CD4-positive, alpha-beta memory T cell (primary cell): ENCODE measurements at places on chromosomes 3 and 15. TPM values are rescaled to one million over a fixed set of nuclear protein-coding genes. Genes with fewer than 3 reads are reported as not detected.

Gene FGF7
- 0.11 TPM for total RNA-seq

DNA sequence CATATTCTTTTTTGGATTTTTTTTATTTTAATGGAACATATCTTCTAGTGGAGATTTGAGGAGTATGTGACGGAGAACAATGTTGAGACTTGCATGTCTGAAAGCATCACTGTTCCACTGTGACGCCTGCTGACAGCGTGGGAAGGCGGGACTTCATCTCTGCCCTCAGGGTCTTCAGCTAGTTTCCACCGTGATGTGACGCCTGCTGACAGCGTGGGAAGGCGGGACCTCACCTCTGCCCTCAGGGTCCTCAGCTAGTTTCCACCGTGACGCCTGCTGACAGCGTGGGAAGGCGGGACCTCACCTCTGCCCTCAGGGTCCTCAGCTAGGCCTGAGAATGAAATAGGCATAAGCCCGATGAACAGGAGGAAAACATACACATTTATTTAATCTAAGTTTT is 70.7 kb downstream of the LMLN start:
- no peaks in the 10 kb centered on the region for H3K4me1 ChIP-seq
- DNase-seq, result no peak
- H3K27ac ChIP-seq, result no peak overlapping the region

Gene TM4SF1
- not detected for total RNA-seq

GRCh38 chr3:189659571-189659970 is 28.4 kb downstream of the TP63 start:
- no peak for DNase-seq
- H3K4me3 ChIP-seq, result no peak overlapping the region
- H3K36me3 ChIP-seq, result no peaks in the 10 kb centered on the region

DNA sequence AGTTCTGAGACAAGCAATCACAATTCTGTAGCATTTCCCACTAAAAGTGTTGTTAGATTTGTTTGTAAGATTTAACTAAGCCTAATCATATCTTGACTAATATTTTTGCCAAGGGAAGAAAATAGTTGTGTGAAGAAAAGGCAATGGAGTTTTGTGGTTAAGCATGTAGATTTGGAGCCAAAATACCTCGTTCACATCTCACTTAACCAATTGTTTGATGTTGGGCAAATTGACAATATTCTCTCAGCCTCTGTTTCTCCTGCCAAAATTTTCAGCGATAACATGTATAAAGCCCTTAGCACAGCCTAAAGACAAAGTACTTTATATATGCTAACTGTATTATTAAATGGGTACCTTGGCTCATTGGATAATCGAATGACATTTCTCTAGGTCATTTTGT is 20.5 kb upstream of the CDIN1 start:
- H3K4me1 ChIP-seq, result no peaks in the 10 kb centered on the region
- no peak overlapping the region for H3K4me3 ChIP-seq
- H3K36me3 ChIP-seq, result no peaks in the 10 kb centered on the region
- H3K27me3 ChIP-seq, result no peaks in the 10 kb centered on the region
- no peak overlapping the region for H3K27ac ChIP-seq
- DNase-seq, result no peak

GRCh38 chr3:125043599-125044151 is 12.1 kb downstream of the HEG1 start:
- H3K27me3 ChIP-seq, result no peaks in the 10 kb centered on the region
- DNase-seq, result no peak
- H3K4me3 ChIP-seq, result no peak overlapping the region
- no peak overlapping the region for H3K27ac ChIP-seq
- H3K36me3 ChIP-seq, result no peaks in the 10 kb centered on the region

DNA sequence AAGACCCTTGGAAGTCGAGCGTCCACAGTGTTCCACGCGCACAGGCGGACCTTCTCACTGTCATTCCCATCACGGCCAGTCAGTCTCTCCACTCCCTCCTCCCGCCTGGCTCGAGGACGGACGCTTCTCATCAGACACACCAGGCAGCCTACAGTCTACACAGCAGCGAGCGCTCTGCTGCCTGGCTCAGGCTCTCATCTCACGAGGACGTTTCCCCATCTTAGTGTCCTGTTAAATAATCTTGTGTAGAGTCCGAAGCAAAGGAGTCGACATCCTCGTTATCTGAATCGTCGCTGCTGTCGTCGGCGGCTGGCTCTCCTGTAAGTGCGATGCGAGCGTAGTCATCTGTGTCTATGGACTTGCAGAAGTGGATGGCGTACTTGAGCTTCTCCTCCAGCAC is 12.4 kb upstream of the OCA2 start:
- no peak for DNase-seq
- H3K27ac ChIP-seq, result no peak overlapping the region
- H3K36me3 ChIP-seq, result peaks cover 23% of the 10 kb centered on the region
- no peak overlapping the region for H3K4me3 ChIP-seq
- no peaks in the 10 kb centered on the region for H3K27me3 ChIP-seq

DNA sequence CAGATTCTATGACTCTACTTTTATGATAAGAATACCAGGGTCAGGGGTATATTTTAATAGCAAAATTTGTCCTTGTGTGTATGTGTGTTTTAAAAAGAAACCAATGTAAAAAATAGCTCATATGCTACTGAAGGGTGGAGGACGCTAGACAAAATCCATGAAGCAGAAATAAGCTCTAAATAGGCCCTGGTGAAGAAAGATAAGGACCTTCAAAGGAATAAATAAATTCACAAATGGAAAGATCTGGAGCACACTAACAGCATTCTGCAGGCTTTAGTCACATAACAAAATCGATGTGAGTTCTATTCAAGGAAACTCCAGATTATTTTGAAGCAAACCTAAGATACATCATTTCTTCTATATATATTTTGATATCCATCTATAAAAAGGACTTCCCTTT is 27.2 kb upstream of the ATP11B start:
- no peak overlapping the region for H3K27ac ChIP-seq
- no peaks in the 10 kb centered on the region for H3K4me1 ChIP-seq
- H3K36me3 ChIP-seq, result no peaks in the 10 kb centered on the region
- H3K4me3 ChIP-seq, result no peak overlapping the region
- H3K27me3 ChIP-seq, result no peaks in the 10 kb centered on the region

DNA sequence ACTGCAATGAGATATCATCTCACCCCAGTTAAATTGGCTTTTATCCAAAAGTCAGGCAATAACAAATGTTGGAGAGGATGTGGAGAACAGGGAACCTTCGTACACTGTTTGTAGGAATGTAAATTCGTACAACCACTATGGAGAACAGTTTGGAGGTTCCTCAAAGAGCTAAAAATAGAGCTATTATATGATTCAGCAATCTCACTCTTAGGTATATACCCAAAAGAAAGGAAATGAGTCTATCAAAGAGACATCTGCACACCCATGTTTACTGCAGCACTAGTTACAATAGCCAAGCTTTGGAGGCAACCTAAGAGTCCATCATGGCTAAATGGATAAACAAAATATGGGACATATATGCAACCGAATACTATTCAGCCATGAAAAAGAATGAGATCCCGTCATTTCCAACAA is 68.0 kb upstream of the HES1 start:
- H3K4me3 ChIP-seq, result no peak overlapping the region
- no peaks in the 10 kb centered on the region for H3K27me3 ChIP-seq
- no peak for DNase-seq
- peaks cover 5% of the 10 kb centered on the region for H3K4me1 ChIP-seq
- no peak overlapping the region for H3K27ac ChIP-seq

DNA sequence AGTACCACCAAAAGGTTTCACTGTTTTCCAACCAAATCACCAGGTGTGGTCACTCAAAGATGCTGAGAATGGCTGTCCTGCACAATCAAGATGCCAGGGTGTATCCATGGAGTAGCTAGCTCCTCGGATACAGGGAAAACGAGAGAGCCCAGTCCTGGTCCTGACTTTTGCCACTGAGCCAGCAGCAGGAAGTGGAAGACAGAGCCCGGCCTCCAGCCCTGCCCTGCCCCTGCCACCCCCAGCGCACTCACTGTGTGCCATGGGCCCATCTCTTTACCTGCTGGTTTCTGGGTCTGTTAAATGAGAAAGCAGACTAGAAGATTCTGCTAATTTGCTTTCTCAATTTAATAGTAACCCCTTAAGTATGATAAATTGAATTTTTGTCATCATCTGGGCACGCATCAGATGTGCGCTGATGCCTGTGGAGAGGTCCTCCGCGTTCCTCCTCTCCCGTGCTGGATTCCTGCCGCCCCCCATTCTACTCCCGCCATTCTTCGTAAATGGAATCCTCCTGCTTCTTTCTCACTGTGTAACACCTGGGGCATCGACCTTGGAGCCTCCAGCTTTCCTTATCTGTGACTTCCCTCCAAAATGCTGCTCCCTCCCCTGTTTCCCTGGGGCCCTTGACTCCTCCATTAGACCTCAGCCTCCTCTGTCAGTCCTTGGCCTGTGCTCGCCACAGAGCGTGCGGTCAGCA is 18.0 kb downstream of the TNFAIP8L3 start:
- H3K4me3 ChIP-seq, result no peak overlapping the region
- H3K27ac ChIP-seq, result no peak overlapping the region
- H3K4me1 ChIP-seq, result peaks cover 5% of the 10 kb centered on the region
- no peaks in the 10 kb centered on the region for H3K27me3 ChIP-seq

- no peak overlapping the region for H3K27ac ChIP-seq
- no peaks in the 10 kb centered on the region for H3K4me1 ChIP-seq
- DNase-seq, result no peak
- H3K27me3 ChIP-seq, result no peaks in the 10 kb centered on the region
- H3K4me3 ChIP-seq, result no peak overlapping the region
These were observed 19.0 kb downstream of the RPL39L start for GRCh38 chr3:187120326-187120725.

DNA sequence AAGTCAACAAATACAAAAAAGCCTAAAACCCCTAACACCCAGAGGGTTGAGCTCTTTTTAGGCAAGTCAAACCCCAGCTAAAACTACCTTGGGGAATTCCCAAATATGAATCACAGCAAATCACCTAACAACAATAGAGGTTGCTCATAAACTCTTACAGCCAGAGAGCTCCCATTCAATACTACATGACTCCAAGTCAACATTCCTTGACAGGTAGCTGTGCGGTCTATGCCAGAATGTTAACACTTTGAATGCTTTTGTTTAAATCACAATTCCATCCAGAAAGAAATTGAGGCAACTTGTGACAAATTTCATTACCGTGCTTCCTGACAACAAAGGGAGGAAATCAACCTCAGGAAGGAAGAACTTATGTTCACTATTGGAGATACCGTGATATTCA is 7.5 kb upstream of the UACA start:
- H3K27ac ChIP-seq, result no peak overlapping the region
- DNase-seq, result no peak
- H3K27me3 ChIP-seq, result no peaks in the 10 kb centered on the region
- no peaks in the 10 kb centered on the region for H3K4me1 ChIP-seq
- no peak overlapping the region for H3K4me3 ChIP-seq

DNA sequence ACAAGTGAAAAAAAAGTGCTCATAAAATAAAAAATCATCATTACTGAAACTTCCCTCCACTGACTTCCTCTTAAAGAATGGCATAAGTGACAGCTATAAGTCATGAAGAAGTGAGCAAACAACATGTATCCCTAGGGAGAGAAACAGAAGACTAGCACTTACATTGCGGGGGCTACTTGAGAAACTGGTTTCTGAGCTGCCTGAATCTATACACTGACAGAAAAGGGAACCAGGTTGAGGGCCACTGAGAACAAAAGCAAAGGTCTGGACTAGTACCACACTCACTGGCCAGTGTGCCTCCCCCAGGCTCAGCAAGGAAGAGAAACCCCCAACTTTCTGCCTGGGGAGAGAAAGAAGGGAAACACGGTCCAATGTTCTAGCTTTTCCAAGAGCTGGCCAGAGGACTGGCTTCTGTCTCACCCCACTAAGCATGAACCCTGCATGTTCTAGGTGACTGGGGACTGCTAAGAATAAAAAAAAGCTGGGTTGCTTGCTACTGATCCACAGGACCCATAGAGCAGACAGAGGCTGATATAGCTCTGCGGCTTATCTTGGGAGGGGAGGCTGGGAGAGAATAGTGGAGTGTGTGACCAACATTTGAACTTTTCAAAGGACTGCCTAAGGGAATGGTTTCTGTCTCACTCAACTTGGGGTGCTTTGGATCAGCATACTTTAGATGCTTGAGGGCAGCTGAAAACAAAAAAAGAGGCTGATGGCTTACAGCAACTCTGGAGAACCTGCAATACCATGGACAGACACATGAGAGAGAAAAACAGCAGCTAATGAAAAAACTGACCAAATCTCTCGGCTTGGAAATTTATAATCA is 8.1 kb downstream of the RAD18 start:
- DNase-seq, result no peak
- H3K4me1 ChIP-seq, result no peaks in the 10 kb centered on the region
- H3K4me3 ChIP-seq, result no peak overlapping the region
- H3K27me3 ChIP-seq, result no peaks in the 10 kb centered on the region
- H3K36me3 ChIP-seq, result no peaks in the 10 kb centered on the region
- no peak overlapping the region for H3K27ac ChIP-seq

Gene CISH
- total RNA-seq, result 15.2 TPM

- no peak overlapping the region for H3K4me3 ChIP-seq
- no peaks in the 10 kb centered on the region for H3K27me3 ChIP-seq
- DNase-seq, result no peak
- no peaks in the 10 kb centered on the region for H3K4me1 ChIP-seq
- H3K27ac ChIP-seq, result no peak overlapping the region
- H3K36me3 ChIP-seq, result no peaks in the 10 kb centered on the region
These were observed 16.2 kb upstream of the ABI3BP start for GRCh38 chr3:101009386-101009785.

Gene PIGZ
- 1.2 TPM for total RNA-seq

- H3K4me3 ChIP-seq, result no peak overlapping the region
- no peak for DNase-seq
- H3K27me3 ChIP-seq, result no peaks in the 10 kb centered on the region
- no peak overlapping the region for H3K27ac ChIP-seq
- no peaks in the 10 kb centered on the region for H3K36me3 ChIP-seq
These were observed 34.4 kb downstream of the C3orf80 start for GRCh38 chr3:160259589-160259988.

Gene AQP9
- 0.32 TPM for total RNA-seq

Gene IL17RC
- total RNA-seq, result 0.61 TPM

- no peaks in the 10 kb centered on the region for H3K36me3 ChIP-seq
- H3K27ac ChIP-seq, result no peak overlapping the region
- no peak overlapping the region for H3K4me3 ChIP-seq
- H3K4me1 ChIP-seq, result no peaks in the 10 kb centered on the region
These were observed 54.0 kb upstream of the GADL1 start for GRCh38 chr3:30948426-30948825.

Gene TFG
- 42.3 TPM for total RNA-seq

Gene SNTN
- total RNA-seq, result not detected

Gene ARHGEF26
- total RNA-seq, result 0.17 TPM

Gene VIPR1
- total RNA-seq, result 104 TPM
